Effector memory CD8-positive, alpha-beta T cell (primary cell): ENCODE measurements at places on chromosomes 7 and 10.

DNA sequence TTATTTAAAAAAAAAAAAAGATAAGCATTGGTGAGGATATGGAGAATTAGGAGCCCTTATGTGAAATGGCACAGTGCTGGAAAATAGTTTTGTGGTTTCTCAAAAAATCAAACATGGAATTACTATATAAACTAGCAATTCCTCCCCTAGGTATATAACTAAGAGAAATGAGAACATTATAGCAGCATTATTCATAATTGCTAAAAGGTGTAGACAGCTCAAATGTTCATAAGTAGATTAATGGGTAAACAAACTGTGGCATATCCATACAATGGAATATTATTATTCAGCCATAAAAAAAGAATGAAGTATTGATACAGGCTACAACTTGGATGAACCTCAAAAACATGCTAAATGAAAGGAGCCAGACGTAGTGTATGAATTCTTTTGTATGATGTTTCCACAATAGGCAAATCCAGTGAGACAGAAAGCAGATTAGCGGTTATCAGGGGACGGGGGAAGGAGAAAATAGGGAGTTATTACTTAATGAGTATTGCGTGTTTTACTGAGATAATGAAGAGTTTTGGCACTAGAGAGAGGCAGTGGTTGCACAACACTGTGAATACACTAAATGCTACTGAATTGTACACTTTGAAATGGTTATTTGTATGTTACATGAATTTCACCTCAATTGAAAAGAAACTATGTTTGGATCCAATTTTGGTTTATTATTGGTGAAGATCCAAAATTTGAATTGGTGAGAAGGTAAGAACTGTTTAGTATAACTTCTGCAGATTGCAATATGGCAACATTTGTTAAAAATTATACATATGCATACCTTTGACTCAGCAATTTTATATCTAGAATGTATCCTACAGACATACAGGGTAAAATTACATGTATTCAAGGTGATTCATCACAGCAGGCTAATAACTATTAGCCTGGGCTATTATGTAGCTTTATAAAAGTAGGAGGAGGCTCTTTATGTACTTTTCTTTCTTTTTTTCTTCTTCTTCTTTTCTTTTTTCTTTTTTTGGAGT is 69.7 kb downstream of the VCL start:
- DNase-seq: no peak

DNA sequence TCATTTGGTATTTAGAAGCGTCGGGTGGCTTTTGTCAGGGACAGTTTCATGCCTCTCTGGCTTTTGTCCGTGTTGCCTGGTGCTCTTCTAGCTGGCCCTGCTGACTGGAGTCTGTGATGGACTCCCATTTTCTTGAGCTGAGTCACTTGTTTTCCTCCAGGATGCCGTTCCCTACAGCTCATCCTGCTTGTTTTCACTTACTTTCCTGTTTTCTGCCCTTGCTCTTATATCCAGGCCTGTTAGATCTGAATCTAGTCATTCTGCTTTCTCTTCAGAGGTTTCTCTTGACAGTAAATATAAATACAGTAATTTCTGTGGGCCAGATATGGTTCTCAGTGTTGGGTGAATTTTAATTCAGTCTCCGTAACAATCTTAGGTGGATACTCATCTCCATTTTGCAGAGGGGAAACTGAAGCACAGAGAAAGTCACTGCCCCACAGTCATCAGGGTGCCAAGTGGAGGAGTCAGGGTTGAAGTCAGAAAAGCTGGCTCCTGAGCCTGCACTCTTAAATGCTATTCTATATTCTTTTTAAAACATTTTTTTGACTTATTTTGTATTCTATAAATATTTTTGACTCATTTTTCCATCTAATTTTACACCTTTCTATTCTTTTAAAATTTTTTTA is 85.4 kb downstream of the CCNY start:
- no peak for DNase-seq

GRCh38 chr10:63896992-63897391 is 375.8 kb downstream of the REEP3 start:
- DNase-seq: no peak

DNA sequence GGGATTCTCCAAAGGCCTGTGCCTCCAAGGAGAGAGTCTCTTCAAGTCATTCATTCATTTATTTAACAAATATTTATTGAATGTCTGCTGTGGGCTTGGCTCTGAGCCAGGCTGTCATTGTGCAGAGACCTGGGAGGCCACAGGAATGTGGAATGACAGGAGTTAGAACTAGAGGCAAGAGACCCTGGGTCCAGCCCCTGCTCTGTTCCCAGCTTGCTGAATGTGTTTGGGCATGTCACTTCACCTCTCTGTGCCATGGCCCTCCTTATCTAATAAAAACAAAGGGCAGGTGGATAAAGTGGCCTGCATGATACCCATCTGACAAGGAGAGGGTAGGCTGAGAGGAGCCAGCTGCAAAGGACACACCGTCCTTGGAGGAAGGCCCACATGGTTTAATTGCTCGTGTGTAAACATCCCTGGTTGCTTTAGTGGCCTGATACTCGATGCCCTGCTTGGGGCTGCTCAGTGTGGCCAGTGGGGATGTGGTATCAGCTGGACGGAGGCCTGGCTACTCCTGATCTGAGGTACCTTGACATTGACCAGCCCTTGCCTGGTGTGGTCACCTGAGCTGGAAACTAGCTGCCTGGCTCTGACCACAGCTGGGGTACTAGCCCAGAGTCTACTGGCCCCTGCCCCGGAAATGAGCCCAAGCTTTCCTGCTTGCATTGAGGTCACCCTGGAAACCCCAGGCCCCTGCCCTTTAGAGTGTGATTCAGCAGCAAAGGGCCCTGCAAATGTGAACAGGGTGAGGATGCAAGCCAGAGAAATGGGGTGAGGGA is 116.2 kb downstream of the CDH23 start:
- no peak for DNase-seq

DNA sequence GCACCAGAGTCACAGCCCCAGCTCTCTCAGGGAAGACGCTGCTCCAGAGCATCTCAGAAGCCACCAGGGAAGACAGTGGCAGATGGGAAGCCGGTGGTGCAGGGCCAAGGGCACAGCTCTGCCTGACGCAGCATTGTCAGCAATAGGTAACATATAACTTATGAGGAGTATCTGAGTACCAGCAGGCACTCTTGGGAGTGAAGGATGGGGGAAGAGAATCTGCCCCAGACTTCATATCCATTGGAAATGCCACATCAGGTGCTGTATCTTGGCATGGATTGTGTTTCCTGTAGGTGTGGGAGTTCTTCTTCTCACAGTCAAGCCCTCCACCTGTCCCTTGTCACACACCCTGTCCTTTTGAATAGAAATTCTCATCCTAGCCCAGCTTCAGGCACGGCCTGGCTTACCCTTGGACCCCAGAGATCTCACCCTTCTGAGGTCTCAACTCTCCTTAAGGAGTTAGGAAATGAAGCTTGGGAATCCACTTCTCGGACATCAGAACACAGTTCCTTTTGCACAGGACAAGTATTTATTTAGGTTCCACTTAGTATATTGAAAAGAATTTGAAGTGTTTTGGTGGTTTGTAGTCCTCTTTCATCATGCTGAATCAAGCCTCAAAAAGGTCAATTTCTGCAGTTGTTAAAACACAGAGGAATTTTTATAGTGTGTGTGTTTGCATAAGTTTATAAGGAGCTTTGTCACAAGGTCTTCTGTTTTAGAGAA is 9.9 kb downstream of the EPDR1 start:
- DNase-seq: no peak

- DNase-seq: no peak
These were observed 149.4 kb downstream of the SNX10 start for GRCh38 chr7:26441002-26441521.

- DNase-seq: no peak
These were observed 47.9 kb downstream of the IRF5 start for GRCh38 chr7:128985660-128986059.

DNA sequence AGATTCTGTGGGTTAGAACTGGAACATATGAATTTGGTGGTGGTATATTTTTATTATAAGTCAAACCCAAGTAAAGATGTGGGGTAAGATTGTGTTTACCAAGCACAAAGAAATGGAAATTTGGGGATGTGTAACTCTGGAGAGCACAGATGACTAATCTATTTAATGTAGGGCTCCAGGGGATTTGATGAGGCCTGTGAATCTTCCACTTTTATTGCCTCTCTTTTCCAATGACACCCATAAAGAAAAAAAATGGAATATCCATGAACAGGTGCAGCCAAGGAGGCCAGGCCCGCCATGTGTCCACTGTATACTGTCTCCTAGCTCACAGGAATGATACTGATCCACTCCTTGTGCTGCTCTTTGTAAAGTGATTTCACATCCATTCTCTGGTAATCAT is 2.8 kb downstream of the SRGN start:
- no peak for DNase-seq

DNA sequence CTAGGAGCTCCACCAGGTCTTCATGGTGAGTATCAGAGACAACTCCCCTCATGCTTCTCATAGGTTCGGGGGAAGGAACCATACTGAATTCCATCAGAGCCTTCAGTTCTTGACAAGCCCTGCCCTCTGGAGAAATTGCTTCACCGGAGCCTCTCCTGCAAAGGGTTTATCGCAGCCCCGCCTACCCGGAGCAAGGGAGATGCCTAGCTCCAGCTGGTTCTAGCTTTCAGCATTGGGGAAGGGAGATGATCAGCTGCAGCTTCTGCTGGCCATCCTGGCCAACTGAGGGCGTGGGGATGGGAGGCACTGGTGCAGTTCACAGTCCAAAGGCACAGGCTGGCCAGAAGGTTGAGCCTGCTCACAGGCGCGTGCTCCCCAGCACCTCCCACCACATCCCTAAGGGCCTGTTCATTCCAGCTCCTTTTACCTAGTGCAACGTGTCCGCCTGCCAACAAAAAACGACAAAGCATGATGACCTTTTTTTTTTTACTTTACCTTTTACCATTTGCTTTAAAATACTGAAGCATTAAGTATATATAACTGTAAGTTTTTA is 31.2 kb downstream of the LANCL2 start:
- no peak for DNase-seq

DNA sequence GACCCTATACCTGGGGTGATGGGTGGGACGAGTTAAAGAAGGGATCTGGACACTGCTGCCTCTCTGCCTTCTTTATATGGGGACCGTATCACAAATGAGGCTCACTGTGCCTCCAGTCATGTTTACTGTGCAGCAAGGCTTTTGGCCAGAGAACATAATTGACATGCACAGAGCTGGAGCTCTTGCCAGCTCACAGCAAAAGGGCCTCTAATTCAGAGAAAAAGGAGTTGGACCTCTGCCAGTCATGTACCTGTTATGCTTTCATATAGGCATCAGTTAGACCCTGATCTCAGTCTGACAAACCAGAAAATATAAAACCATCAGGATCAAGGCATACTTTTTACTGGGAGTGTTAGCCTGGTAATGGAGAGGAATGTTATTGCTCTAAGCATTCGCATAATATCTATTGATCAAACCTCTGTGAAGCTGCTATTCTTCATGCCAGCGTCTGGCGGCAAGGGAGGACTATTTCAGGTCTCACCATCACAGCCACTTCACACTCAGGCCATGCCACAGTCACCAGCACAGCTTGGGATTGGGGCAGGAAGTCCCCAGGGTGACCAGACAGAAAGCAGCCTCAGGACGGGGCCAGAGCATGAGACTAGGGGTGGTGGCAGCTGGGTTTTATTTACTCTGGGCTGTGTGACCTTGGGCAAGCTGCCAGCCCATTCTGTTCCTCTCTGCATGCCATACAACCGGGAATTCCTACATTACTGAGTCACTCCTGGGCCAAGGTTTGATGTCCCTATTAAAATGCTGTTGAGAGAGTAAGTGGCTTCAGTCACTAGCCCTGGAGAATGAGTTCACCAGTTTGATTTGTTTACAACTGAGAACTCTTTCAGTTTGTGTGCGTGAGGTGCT is 90.1 kb downstream of the NPSR1 start:
- DNase-seq: no peak

DNA sequence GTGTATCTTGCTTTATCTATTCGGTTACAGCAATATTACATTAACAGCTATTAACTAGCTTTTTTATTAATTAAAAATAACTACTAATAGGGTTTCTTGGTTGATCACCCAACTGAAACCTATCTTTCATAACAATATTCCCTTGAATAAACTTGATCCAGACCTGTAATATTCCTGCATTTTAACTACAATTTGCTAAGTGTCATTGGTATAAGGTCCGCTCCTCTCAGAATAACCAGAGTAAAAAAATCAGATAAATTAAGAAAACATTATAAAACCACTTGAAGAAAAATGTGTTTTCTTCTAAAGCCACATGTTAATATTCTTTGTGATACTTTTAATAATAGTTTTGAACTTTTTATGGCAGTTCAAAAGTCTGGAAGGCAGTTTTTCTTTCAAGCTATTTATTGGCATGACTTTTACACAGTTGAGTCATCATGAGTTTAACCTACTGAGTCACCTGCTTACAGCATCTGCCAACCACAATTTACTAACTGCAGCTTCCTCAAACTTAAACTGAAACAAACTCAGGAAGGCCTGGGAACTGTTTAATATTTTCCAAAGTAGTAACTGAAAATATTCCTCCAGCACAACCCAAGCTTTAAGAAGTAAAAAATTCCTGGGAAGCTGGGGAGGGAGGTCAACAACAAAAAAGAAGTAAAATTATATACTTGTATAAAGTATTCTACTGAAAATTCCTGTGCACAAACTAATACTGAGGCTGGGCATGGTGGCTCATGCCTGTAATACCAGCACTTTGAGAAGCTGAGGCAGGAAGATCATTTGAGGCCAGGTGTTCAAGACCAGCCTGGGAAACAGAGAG is 103.2 kb downstream of the NRBF2 start:
- no peak for DNase-seq

DNA sequence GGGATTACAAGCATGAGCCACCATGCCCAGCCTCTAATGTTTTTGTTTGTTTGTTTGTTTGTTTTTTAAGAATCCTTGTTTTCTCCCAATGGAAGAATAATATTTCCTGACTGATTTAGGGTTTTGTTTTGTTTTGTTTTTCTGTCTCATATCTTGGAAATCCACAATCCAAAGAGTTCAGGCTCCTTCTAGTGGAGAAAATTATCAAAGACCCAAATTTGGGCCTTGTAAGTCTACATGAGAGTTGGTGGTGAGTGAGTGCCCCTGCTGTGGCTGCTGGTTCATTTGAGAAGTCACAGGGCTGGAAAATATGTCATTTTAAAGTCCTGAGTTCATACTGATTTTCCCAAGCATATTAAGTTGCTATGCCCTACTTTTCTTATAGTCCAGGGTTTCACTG is 33.5 kb upstream of the KLHL7 start:
- no peak for DNase-seq

DNA sequence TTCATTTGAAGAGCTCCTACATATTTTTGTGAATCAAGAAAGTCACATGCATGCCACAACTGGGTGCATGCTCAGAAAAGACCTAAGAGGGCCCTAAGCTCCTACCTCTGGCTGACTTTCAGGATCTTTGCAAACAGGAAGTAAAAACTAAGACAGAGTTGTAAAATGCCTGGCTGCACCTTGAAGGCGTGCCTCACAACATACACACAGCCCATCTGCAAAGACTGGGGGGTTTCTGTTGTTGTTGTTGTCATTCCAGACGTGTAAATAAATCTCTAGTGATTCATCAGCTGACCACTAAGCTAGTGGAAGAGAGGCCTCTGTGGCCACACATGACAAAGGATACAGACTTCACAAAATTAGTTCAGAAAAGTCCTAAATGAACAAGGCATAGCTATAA is 31.8 kb downstream of the SMURF1 start:
- no peak for DNase-seq
